Renal cortical epithelial cell (primary cell): ENCODE measurements at places on chromosomes 1 and 21.
A peak's percentile ranks its signal among the peaks of the same experiment; 100 is the strongest.

- no peak for DNase-seq
Observed at GRCh38 chr1:164857439-164857838, 298.5 kb downstream of the PBX1 start.

- DNase-seq, result peak; percentile 75
Observed at GRCh38 chr1:223683586-223684487, 18.3 kb upstream of the CAPN8 start.

- no peak for DNase-seq
Observed at GRCh38 chr1:179950651-179951050, 4.0 kb upstream of the CEP350 start.

DNA sequence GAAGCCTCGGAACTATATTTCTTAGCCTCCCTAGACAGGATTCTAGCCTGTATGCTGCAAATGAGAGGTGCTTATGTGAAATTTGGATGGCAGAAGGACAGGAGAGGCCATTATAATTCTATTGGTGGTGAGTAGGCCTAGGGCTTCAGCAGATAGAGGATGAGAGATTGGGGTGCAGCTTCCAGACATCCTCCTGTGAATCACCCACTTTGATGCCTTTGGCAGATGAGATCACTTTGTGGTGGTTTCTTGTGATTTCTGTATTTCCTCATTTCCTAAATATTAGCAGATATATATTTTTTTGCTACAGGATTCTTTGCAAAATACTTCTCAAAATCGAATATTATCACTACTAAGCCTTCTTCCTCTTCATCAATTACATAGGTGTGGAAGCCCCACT lies 37.3 kb downstream of the MFSD2A start:
- DNase-seq, result no peak

GRCh38 chr1:67753776-67754525 lies 69.0 kb downstream of the GADD45A start:
- peak; percentile 54 for DNase-seq

DNA sequence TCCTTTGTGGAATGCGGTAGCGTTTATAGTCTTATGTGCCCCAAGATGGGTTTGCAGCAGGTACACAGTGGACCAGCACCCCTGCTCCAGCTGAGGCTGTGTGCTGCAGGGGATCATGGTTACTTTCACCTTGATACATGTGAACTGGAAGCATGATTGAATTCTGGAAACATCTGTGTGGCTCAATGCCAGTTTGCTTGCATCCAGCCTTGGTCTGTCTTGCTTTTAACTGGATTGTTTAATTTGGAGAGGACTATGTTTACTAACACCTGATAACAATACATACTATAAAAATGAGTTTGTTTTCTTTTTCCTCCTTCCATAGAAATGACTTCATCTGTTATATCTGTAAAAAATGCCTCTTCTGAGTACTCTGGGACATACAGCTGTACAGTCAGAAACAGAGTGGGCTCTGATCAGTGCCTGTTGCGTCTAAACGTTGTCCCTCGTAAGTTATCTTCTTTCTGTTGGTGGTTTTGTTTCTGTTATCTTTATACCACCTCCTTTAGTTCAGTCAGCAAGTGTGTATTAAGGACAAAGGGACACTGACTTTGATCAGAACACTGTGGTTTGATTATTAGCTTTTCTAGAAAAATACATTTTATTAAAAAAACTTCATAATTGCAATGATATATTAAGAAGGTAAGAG lies 47.7 kb downstream of the CXADR start:
- DNase-seq, result no peak

DNA sequence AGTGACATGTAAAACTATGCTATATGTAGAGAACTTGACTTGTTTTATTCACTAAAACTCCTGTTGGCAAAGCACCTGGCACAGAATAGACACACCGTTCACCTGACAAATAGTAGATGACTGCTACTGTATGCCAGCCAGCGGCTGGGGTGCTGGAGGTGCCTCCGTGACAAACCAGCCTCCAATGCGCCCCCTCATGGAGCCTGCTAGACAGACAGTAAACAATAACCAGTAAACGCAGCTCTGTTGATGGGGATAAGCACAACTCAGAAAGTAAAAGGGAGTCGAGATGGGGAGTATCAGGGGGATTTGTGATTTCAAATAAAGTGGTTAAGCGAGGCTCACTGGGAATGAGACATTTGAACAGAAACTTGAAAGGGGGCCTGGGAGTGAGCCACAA lies 107.2 kb downstream of the PRDM2 start:
- DNase-seq, result no peak

DNA sequence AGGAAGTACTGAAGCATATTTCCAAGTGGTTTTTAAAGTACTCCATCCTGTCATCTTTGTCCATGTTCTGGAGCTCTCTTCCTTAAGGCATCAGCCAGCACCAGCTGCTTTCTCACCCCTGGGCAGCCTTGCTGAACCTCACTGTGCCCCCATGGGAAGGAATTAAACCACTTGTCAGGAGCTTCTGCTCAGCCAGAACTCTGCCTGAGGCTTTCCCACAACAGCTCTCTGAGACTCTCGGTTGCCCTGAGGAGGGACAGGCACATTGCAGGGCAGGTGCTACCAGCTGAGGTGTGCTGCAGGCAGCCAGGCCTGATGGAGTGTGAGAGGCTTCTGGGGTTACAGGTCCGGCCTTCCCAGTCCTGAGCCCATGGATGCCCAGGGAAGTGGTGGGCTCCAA lies 30.9 kb downstream of the FAM163A start:
- DNase-seq, result no peak

- DNase-seq, result no peak
Observed at GRCh38 chr21:15676935-15677334, 52.8 kb upstream of the USP25 start.
